Fibroblast of lung (primary cell): ENCODE measurements at places on chromosomes 7 and 10. TPM values are rescaled to one million over a fixed set of nuclear protein-coding genes. Genes with fewer than 3 reads are reported as not detected.

The ELAPOR2 gene
- 5.6 and 5.9 TPM in 2 replicates for total RNA-seq

The CARD11 gene
- not detected in 2 replicates for total RNA-seq

The LDB3 gene
- total RNA-seq, result under 0.01 TPM in 2 replicates

The TACC2 gene
- total RNA-seq, result 4.6 and 7.6 TPM in 2 replicates

The CTTNBP2 gene
- 4.4 and 8.3 TPM in 2 replicates for total RNA-seq

The CNTNAP2 gene
- not detected in 2 replicates for total RNA-seq

The TRPV6 gene
- total RNA-seq, result not detected in 2 replicates

The FKBP6 gene
- not detected in 2 replicates for total RNA-seq

The EIF5AL1 gene
- 0.26 and 0.33 TPM in 2 replicates for total RNA-seq

The GNGT1 gene
- not detected in 2 replicates for total RNA-seq

The ZNF273 gene
- 2.1 and 3.1 TPM in 2 replicates for total RNA-seq

The LIPM gene
- total RNA-seq, result not detected in 2 replicates

The TMEM184A gene
- total RNA-seq, result under 0.01 TPM in 2 replicates

The FAM25A gene
- not detected in 2 replicates for total RNA-seq

The VWDE gene
- under 0.01 and 0.17 TPM in 2 replicates for total RNA-seq
